ENCODE measurements at places on chromosomes 3 and 15. TPM values are rescaled to one million over a fixed set of nuclear protein-coding genes. Genes with fewer than 3 reads are reported as not detected.

Gene ZNF662
- total RNA-seq = 4.0 TPM

DNA sequence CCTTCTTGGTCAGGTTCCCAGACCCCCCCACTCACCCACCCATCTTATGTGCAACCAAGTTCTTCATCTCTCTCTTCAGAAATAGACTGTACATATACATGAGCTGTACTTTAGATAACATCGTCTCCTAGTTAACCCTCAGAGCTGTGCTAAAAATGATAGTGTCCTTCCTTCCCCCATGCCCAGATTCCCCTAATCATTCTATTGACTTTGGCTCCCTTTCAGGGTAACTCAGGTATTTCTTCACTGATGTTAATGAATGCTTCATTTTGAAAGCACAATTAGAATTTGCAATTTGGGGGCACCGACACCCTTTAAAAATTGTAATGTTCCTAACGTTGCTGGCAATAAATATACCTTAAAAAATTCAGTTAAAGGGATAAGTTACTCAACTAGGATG lies 10.9 kb downstream of the PARP9 start:
- DNase-seq = no peak
- H3K4me1 ChIP-seq = no peaks in the 10 kb centered on the region
- H3K36me3 ChIP-seq = peaks cover 23% of the 10 kb centered on the region
- H3K4me3 ChIP-seq = no peak overlapping the region
- H3K27me3 ChIP-seq = no peaks in the 10 kb centered on the region

Gene CHST2
- total RNA-seq = 16.5 TPM

DNA sequence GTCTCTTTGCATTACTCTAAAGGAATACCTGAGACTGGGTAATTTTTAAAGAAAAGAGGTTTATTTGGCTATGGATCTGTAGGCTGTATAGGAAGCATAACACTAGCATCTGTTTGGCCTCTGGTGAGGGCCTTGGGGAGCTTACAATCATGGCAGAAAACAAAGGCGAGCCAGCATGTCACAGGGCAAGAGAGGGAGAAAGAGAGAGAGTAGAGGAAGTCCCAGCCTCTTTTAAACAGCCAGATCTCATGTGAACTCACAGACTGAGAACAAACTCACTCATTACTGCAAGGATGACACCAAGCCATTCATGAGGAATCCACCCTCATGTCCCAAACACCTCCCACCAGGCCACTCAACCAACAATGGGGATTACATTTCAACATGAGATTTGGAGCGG lies 974.6 kb downstream of the FHIT start:
- no peak overlapping the region for H3K4me3 ChIP-seq
- no peak overlapping the region for H3K27ac ChIP-seq
- DNase-seq = no peak
- no peaks in the 10 kb centered on the region for H3K36me3 ChIP-seq

DNA sequence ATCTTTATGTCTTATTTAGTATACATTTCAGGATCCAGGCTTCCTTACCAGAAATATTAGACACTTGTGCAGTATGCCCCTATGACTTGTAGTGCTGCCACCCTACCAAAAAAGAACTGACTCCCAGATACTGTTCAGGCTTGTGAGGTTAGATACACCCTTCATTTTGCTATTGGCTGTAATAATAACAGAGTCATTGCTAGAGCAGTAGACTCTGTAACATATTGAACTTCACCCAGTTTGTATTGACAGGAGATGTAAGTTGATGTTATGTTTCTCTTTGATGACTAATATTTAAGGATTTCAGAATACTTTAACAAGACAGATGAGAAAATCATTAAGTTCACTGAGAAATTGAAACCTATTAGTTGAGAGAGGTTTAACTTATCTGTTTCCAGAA lies 32.9 kb downstream of the RNF111 start:
- H3K4me3 ChIP-seq = no peak overlapping the region
- peaks cover 9% of the 10 kb centered on the region for H3K36me3 ChIP-seq
- no peaks in the 10 kb centered on the region for H3K4me1 ChIP-seq
- DNase-seq = no peak

DNA sequence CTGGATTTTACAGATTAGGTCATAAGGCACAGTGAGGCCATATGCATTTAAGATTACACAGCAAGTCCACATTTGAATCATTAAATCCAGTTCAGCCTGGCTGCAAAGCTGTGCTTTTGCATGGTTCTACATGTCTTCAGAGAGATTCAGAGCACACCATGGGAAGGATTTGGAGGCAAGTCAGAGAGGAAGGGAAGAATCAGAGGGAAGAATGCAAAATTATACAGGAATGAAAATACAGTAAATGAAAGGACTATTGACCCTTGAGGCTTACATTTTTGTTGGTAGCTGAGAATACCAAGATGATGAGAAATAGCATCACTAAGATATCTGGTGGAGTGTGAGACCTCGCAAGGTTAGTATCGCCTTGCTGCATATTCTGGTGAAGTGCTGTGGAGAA lies 13.9 kb downstream of the FILIP1L start:
- H3K27ac ChIP-seq = peak overlapping the region; percentile 15
- H3K36me3 ChIP-seq = no peaks in the 10 kb centered on the region
- H3K27me3 ChIP-seq = no peaks in the 10 kb centered on the region
- peak; percentile 44 for DNase-seq
- no peak overlapping the region for H3K4me3 ChIP-seq

Data from osteoblast (primary cell).